Tibial artery (tissue), 4 donors: ENCODE measurements at places on chromosomes 7 and 10.

DNA sequence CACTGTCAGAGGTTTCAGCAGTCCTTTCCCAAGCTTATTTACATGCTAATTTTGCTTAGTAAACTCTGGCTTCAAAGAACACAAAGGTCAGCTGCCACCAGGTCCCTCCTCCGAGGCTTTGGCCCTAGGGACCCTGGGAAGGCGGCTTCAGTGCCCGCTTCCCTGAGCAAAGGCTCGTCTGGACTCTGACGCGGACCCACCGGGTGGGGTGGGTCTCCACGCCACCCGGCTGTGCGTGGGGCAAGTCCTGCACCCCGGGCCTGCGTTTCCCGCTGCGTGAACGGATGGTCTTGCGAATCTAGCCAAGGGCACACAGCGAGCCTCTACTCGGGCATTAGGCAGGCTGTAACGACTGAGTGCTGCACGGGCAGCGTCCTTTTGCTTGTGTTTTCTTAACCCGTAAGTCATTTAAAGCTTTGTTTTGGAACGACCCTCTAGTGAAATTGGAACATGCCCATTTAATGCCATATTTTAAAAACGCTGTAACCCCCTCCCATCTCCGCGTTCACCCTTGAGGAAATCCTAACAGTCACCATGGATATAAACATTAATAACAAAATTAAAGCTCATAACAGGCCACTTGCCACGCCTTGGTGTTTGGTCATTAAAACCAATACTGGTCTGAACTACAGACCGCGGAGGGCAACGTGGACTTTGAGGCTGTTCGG is 828 bp downstream of the BNIP3 start:
- peaks cover 21% of the 10 kb centered on the region for H3K4me1 ChIP-seq
- no peaks in the 10 kb centered on the region for H3K27me3 ChIP-seq
- DNase-seq = peak; percentile 71
- H3K4me3 ChIP-seq = peak overlapping the region; percentile 93

GRCh38 chr7:84780158-84781124 is 406.4 kb downstream of the SEMA3D start:
- no peaks in the 10 kb centered on the region for H3K27me3 ChIP-seq
- no peaks in the 10 kb centered on the region for H3K36me3 ChIP-seq
- H3K27ac ChIP-seq = no peak overlapping the region
- no peak overlapping the region for H3K4me3 ChIP-seq
- no peak for DNase-seq

DNA sequence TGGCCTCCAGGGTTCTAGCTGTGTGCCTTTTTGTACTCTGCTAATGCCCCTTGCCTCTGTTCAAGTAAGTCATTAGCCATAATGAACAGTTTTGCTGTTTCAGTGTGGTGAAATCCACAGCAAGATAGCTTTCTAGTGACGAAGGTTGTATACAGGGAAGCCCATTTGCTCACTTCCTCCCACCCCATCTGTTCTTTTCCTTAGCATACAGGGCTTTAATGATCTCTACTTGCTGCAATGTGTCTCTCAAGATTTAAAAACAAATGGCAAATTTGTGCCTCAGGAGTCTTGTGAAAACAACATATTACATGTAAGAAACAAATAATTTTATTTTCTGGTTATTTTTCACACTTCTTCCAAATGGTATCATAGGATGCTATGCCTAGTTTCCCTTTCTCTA is 243.2 kb downstream of the CDK14 start:
- H3K27ac ChIP-seq = no peak overlapping the region
- DNase-seq = no peak
- H3K4me1 ChIP-seq = peaks cover 42% of the 10 kb centered on the region
- no peaks in the 10 kb centered on the region for H3K36me3 ChIP-seq
- no peaks in the 10 kb centered on the region for H3K27me3 ChIP-seq

- no peaks in the 10 kb centered on the region for H3K27me3 ChIP-seq
- no peaks in the 10 kb centered on the region for H3K4me1 ChIP-seq
- no peak overlapping the region for H3K27ac ChIP-seq
- no peaks in the 10 kb centered on the region for H3K36me3 ChIP-seq
- H3K4me3 ChIP-seq = no peak overlapping the region
These were observed 61.5 kb upstream of the ELMO1 start for GRCh38 chr7:37510043-37510634.

GRCh38 chr10:18532881-18533535 is 118.4 kb downstream of the NSUN6 start:
- peaks cover 18% of the 10 kb centered on the region for H3K36me3 ChIP-seq
- no peak for DNase-seq
- no peaks in the 10 kb centered on the region for H3K4me1 ChIP-seq
- H3K27me3 ChIP-seq = no peaks in the 10 kb centered on the region
- no peak overlapping the region for H3K4me3 ChIP-seq

DNA sequence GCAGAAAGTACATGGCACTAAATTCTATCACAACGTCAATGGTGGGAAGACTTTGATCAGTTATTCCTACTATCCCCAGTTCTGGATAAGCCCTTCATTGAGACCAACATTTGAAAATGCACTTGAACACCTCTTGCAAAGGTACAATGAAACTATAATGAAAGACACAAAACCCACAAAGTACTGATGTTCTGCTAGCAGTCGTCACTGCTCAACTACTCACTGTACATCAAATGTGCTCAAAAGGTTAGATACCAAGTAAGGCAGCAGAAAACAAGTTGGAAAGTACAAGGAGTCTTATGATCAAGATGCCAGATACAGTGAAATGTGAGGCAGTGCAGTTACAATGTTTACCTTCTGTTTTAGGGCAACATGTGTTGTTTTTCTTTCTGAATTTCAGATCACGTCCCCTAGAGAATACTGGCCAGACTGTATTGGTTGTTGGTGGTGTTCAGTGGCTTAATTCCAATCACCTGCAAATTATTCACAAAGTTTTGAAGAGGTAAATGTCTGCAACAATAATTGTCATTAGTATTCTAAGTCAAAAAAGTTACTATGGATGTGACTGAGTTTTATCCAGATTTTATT is 62.4 kb upstream of the WNT16 start:
- no peak overlapping the region for H3K27ac ChIP-seq
- no peaks in the 10 kb centered on the region for H3K4me1 ChIP-seq
- no peaks in the 10 kb centered on the region for H3K27me3 ChIP-seq
- H3K36me3 ChIP-seq = peaks cover 48% of the 10 kb centered on the region
- no peak for DNase-seq
- H3K4me3 ChIP-seq = no peak overlapping the region

DNA sequence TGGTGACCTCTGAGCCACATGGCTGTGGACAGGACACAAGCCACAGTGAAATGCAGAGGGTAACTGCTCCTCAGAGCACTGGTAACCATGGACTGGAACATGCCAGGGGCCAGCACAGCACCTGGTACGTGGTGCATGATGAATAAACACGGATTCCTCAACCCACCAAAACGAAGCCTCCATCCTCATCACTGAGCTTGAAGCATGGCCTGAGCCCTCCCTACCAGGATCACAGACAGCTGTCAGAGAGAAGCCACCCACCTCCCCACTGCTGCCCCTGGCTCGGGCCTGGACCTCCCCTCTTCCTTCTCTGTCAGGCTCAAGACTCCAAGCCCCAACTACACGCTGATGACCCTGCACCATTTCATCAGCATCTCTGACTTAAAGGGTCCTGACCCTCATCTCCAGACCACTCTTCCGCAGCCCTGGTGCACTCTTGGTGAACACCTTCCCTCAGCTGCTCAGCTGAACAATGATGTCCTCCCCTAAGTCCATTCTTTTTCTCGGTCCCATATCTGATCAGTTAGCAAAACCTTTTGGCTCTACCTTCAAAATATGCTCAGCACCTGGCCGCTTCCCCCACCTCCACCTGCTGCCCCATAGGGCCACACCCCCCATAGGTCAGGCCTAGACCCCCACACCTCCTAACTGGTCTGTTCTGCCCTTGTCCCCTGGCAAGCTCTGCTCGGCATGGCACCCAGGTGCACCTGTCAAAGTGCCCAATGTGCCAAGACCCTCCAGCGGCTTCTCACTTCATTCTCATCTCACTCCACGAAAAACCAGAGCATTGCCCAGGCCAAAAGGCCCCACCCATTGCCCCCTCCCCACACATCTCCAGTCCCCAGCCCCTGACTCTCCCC is 141.1 kb downstream of the MAPK8 start:
- no peak overlapping the region for H3K4me3 ChIP-seq
- H3K4me1 ChIP-seq = no peaks in the 10 kb centered on the region
- no peaks in the 10 kb centered on the region for H3K27me3 ChIP-seq
- DNase-seq = peak; percentile 50
- peaks cover 5% of the 10 kb centered on the region for H3K36me3 ChIP-seq

GRCh38 chr10:78385599-78385998 is 351.9 kb downstream of the RPS24 start:
- no peak overlapping the region for H3K27ac ChIP-seq
- H3K4me3 ChIP-seq = no peak overlapping the region
- no peak for DNase-seq
- no peaks in the 10 kb centered on the region for H3K27me3 ChIP-seq
- H3K36me3 ChIP-seq = no peaks in the 10 kb centered on the region

- H3K27ac ChIP-seq = no peak overlapping the region
- H3K4me1 ChIP-seq = no peaks in the 10 kb centered on the region
- H3K4me3 ChIP-seq = no peak overlapping the region
- DNase-seq = no peak
- H3K36me3 ChIP-seq = no peaks in the 10 kb centered on the region
These were observed 636.7 kb upstream of the IGFBP3 start for GRCh38 chr7:46557781-46558180.

DNA sequence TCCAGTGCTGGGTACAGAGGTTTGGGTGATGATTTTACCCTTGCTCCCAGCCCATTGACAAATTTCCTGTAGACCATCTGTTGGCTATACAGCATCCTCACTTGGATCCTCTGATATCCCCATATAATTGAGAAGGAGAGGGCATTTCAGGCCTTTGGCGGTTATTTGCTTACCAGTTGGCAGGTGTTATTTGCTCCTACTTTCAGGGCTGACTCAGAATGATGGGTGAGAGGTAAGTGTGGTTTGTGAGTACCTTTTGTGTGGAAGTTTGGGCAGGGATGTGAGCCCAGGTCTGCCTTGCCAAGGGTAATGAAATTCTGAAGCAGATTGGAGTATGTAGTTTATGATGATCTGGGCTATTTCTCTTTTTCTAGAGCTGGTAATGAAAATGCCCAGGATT is 93.6 kb downstream of the LRMDA start:
- no peak overlapping the region for H3K27ac ChIP-seq
- H3K4me3 ChIP-seq = no peak overlapping the region
- DNase-seq = no peak
- no peaks in the 10 kb centered on the region for H3K36me3 ChIP-seq
- H3K27me3 ChIP-seq = no peaks in the 10 kb centered on the region

GRCh38 chr10:5356302-5356763 is 8.4 kb upstream of the UCN3 start:
- H3K27me3 ChIP-seq = no peaks in the 10 kb centered on the region
- H3K36me3 ChIP-seq = no peaks in the 10 kb centered on the region
- no peak for DNase-seq
- H3K4me3 ChIP-seq = no peak overlapping the region

DNA sequence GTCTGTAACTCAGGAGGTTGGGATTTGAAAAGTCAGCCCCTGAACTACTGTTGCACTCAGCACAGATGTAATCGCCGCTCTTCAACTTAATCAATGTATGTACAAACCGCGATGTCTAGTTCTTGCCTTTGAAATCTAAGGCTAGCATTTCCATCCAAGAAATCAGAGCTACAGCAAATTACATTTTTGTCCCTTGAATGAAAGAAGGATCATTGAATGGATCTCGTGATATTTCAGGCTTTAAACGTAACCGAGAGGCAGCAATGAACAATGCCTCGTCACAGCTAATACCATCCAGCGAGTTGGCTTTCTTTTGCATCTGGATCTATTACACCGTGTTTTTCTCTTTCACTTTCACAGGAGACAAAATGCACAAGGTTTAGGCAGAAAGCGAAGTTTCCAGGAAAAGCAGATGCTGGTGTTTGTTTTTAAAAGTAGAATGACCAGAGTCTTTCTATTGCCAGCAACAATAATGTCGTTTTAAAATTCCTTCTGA is 5.5 kb downstream of the SKIDA1 start:
- H3K27ac ChIP-seq = peak overlapping the region; percentile 35

DNA sequence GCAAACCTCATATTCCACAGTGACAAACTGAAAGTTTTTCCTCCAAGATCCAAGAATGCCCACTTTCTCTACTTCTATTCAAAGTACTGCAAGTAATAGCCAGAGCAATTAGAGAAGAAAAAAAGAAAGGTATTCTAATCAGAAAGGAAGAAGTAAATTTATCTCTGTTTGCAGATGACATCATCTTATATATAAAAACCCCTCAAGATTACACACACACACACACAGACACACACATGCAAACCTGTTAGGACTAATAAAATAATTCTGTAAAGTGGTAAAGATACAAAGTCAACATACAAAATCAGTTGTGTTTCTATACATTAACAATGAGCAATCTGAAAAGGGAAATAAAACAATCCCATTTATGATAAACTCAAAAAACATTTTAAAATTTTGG is 44.7 kb upstream of the AASS start:
- H3K27me3 ChIP-seq = no peaks in the 10 kb centered on the region
- H3K4me1 ChIP-seq = no peaks in the 10 kb centered on the region
- no peaks in the 10 kb centered on the region for H3K36me3 ChIP-seq
- H3K4me3 ChIP-seq = no peak overlapping the region

- no peaks in the 10 kb centered on the region for H3K36me3 ChIP-seq
- H3K27ac ChIP-seq = peak overlapping the region; percentile 63
- no peaks in the 10 kb centered on the region for H3K27me3 ChIP-seq
- peak overlapping the region; percentile 52 for H3K4me3 ChIP-seq
- H3K4me1 ChIP-seq = peaks cover 11% of the 10 kb centered on the region
These were observed 50.5 kb upstream of the FOXK1 start for GRCh38 chr7:4631380-4632179.

- H3K36me3 ChIP-seq = no peaks in the 10 kb centered on the region
- no peak overlapping the region for H3K27ac ChIP-seq
- H3K4me3 ChIP-seq = no peak overlapping the region
- no peaks in the 10 kb centered on the region for H3K27me3 ChIP-seq
These were observed 183.1 kb upstream of the SEMA3E start for GRCh38 chr7:83832009-83832408.

GRCh38 chr7:148162808-148163207 is 427.8 kb upstream of the C7orf33 start:
- H3K27me3 ChIP-seq = no peaks in the 10 kb centered on the region
- H3K4me1 ChIP-seq = no peaks in the 10 kb centered on the region
- DNase-seq = no peak
- no peaks in the 10 kb centered on the region for H3K36me3 ChIP-seq

DNA sequence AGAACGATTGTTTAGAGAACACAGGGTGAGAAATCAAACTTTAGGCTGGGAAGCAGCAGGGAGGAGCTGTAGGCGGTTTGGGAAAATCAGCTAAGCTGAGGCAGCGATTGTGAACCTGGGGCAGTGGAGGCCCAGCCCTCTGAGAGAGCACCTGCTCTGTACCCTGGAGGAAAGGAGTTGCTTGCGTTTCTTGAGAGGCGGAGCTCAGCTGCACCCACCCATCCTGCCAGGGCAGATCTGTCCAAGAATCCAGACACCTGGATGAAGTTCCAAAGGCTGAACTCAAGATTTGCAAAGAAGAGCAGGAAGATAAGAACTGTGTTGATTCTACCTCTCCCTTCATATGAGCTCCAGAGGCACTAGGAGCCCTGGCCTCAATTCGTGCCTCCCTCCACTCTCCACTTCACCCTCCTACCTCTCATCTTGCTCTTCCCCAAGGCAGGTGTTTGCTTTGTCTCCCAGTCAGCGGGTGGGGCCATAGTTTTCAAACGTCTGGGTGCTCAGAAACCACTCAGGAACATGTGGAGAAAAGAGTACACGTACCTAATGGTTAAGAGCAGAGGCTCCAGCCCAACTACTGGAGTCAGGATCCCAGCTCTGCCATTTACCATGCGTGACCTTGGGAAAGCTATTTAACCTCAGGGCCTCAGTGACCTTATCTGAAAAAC is 21.5 kb upstream of the TMEM213 start:
- no peaks in the 10 kb centered on the region for H3K4me1 ChIP-seq
- no peak overlapping the region for H3K4me3 ChIP-seq
- peaks cover 3% of the 10 kb centered on the region for H3K27me3 ChIP-seq
- DNase-seq = no peak
- no peaks in the 10 kb centered on the region for H3K36me3 ChIP-seq
- no peak overlapping the region for H3K27ac ChIP-seq
